ENCODE measurements at places on chromosomes 16 and 17.

DNA sequence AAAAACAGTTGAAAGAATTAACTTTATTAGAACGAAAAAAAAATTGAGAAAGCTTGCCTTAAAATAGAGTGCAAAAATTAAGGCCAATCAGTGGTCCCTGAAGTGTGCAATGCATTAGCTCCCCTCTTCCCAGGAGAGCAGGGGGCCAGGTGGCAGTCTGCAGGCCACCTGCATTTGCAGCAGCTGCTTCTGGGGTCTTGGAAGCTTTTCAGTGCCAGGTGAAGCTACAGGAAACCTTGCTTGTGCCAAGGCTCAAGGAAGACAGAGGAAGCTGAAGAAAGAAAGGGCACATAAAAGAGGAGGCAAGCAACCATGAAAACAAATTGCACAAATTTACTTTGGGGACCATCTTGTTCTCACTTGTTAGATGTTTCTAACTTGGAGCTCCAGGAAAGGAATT lies 50.5 kb upstream of the MTMR4 start:
- DNase-seq = no peak

GRCh38 chr17:29116804-29117753 lies 63.1 kb downstream of the MYO18A start:
- DNase-seq = peak; percentile 87

DNA sequence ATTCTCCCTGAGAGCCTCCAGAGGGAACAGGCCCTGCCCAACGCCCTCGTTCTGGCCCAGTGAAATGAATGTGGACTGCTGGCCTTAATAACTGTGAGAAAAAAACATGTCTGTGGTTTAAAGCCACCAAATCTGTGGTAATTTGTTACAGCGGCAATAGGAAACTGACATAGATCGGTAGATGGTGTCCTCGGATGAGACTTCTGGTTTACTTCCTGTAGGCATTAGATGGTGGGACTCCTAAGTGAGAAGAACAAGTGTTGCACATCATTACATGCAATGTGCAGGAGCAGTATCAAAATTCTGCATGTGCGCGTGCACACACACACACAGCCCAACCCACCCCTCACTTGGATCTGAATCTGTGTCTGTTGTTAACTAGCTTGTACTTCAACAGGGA lies 42.0 kb downstream of the CDK5R1 start:
- DNase-seq = no peak

GRCh38 chr16:61684541-61684940 lies 351.7 kb downstream of the CDH8 start:
- no peak for DNase-seq

DNA sequence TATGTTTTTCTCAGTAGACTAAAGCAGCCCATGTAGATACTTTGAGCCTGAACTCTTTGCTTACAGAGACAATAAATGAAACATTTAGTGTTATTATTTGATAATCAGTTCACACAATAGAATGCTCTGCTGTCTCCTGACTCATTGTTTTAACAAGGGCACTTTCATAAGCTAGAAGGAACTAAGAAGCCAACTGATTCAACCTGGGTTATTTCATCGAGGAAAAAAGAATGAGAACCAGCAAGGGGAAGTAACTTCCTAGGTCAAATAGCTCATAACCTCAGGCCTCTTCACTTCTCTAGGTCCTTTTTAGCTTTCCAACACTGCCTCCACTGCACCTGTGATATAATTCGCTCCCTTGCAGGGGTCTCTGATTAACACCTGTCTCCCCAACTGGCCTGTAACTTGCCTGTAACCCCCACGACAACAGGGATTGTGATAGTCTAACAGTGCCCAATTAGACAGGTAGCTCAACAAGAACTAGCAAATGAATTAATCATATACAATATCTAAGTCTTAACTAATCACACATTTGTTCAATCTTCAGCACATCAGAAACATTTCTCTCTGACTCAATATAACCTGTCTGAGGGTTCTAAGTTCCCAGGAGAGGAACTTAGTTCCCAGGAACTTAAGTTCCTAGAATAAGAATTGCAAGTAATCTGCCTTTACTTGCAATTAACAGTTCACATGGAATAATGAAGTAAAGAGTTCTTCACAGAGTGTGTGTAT lies 34.8 kb downstream of the RFFL start:
- no peak for DNase-seq

DNA sequence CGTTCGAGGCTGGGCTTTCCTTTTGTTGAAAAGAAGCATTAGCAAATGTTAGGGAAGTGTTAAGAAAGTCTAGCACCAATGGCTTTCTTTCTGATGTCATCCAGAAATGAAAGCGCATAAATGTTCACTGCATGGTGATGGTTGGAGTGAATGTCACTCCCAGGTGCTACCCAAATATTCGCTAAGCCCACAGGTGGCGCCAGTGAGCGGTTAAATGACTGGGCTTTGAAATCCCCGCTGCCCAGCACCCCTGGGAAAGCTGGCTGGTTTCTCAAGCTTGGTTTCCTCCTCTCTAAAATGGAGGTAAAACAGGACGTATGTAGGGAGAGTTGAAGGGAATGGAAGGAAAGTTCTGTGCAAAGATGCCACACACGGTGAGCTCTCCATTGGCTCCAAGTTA lies 104.4 kb downstream of the IRX5 start:
- peak; percentile 49 for DNase-seq

DNA sequence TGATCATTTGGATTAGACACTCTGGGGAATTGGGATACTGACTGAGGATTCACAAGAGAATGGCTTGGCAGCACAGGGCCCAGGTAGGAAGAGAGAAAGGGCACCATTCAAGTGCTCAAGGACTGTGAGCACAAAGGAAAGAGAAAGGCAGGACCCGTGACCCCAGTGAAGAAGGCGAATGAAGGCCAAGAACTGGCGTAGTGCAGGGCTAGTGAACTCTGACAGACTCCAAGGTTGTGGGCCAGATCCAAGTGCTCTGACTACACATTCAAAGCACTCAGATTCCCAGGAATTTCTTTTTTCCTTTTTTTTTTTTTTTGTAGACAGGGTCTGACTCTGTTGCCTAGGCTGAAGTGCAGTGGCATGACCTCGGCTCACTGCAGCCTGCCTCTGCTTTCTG lies 5.0 kb downstream of the GTF3C1 start:
- DNase-seq = no peak

- DNase-seq = no peak
Measured at GRCh38 chr16:48955837-48956236, 325.8 kb downstream of the CBLN1 start.

DNA sequence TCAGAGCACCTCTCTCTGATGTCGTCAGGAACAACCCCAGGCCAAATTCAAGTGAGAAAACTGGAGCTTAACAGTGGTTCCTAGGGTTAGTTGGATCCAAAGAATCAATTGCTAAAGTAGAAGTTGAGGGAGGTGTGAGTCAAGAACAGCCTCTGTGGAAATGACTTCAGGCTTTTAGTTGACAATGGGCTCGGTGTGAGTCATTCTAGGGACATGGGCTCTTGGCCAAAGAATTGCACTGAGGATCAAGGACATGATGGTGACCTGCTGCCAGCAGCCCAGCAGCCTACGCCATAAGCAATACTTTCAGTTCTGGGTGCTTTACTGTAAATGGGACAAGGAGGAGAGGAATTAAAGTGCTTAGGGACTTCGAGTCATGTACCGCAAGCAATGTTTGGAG lies 32.1 kb upstream of the SMURF2 start:
- no peak for DNase-seq

GRCh38 chr16:14418795-14419225 lies 211.2 kb downstream of the PARN start:
- no peak for DNase-seq

- DNase-seq = no peak
Measured at GRCh38 chr17:83004791-83005380, 74.5 kb upstream of the METRNL start.

DNA sequence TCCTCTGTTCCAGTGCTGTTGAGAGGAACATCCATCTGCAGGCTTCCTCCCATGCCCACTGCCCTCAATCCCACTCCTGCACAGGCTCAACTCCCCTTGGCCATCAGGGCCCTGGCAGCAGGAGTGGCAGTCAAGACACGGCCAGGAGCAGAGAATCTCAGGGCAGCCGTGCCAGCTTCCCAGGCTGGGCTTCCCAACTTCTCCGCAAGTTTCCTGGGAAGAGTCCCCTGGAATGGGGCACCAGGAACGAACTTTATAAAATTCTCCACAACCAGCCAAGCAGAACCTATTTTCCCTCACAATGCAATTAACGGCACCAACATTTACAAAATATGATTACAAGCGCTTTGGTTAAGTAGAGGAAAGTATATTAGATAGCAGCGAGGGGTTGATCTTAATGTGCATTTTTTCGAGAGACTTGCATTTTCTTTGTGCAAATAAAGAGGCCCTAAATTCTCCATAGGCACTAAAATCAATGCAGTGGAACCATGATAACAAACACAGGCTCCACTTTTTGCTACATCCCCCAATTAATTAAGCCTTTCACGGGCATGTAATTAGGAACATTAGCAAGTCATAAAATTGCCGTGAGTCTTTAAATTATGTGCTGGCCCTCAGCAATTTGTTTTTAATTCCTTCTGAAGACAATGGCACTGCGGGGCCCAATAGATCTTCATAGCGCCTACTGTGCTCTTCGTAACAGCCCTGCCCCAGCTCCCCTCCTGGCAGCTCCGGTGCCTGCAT lies 99.9 kb upstream of the LHX1 start:
- DNase-seq = no peak

DNA sequence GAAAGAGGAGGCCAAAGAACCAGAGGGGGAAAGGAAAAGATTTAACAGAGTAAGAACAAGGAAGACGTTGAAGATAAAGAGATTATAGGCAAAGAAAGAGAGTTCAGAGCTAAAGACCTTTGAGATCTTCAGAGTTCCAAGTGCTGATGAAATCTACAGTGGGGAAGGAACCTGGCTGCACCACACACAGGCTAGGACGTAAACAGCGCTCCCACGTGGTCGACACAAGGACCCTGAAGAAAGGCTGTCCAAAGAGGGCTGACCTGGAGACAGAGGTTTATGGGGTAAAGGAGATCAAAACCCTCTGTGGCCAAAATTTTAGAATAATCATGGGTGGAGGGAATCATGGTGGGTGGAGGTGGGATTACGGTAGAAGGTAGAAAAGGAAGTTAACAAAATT lies 121.6 kb downstream of the PMP22 start:
- DNase-seq = no peak

DNA sequence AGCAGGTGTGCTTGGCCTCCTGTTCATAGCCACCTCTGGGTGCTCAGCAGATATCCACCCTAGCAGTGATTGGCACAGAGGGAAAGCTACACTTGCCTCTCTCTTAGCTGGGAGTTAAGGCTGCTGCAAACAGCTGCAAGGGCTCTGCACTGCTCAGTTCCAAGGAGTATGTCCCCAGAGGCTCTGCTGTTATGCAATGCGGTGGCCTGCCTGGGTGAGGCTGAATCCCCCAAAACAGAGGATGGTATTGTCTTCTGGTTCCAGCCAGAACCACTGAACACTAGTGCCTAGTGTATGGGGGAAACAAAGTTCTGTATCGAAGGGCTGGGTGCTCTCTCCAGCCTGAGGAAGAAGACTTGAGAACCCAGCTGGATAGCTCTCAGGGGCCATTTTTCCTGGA lies 16.8 kb downstream of the TMEM94 start:
- no peak for DNase-seq

GRCh38 chr16:31344712-31345111 lies 10.3 kb upstream of the ITGAX start:
- no peak for DNase-seq

DNA sequence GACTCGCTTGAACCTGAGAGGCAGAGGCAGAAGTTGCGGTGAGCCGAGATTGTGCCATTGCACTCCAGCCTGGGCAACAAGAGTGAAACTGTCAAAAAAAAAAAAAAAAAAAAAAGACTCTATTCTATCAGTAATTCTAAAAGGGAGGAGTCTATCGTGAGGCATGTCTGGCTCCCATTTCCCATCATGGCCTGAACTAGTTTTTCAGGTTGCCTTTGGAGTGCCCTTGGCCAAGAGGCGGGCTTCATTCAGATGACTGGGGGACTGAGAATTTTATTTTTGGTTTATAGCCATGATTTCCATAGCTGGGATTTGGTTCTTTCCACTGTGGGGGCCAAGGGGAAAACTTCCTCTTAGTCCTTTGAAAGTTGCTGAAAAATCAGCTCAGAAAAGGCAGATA lies 3.5 kb upstream of the SNX29 start:
- peak; percentile 37 for DNase-seq

All from ELF-1 (cell line).